ENCODE measurements at places on chromosomes 2 and 18. TPM values are rescaled to one million over a fixed set of nuclear protein-coding genes. Genes with fewer than 3 reads are reported as not detected.

The MYCN gene
- polyA plus RNA-seq = not detected

The ALPG gene
- not detected for polyA plus RNA-seq

The AQP12A gene
- polyA plus RNA-seq = not detected

The BAZ2B gene
- polyA plus RNA-seq = 9.0 TPM

The TYMS gene
- polyA plus RNA-seq = 92.2 TPM

Measured in IMR-90 (cell line).